ENCODE measurements at places on chromosomes 5 and 9.

GRCh38 chr5:149583394-149583793 lies 2.1 kb downstream of the ARHGEF37 start:
- DNase-seq = no peak

DNA sequence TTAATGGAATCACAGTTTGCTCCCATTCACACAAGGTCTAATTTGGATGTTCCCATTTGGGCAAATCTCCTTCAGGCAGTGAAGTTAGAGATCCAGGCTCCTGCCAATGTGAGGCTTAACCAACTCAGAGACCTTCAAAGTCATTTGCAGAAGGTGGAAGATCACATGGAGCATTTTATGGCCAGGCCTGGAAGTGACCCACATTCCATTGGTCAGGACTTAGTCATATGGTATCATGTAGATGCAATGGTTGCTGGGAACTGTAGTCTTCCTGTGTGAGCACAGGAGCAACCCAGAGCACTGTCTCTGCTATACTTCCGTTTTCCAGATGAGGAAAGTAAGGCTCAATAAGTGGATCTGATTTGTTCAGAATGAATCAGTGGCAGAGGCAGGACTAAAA lies 292.7 kb upstream of the SMARCA2 start:
- DNase-seq = no peak

- DNase-seq = no peak
These were observed 86.2 kb upstream of the HSPA9 start for GRCh38 chr5:138661291-138661960.

GRCh38 chr5:138035605-138036537 lies 3.0 kb upstream of the FAM13B start:
- no peak for DNase-seq

DNA sequence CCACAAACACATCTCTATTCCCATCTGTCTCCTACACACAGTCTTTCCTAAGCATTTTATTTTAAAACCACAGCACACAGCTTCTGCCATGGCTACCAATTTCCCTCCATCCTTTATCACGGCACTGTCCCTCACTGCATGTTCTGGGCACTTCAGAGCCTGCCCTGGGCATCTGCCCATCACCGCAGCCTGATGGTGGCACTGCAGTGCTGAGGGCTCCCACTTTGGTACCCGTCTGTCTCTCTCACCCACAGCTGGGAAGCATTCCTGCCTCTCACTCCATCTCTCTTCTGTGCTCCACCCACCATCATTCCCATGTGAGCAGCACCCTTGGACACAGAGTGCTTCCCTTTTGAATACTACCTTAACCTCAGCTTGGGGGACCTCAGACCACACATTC lies 31.7 kb downstream of the ZDHHC11 start:
- DNase-seq = no peak

GRCh38 chr9:116544896-116545295 lies 142.2 kb upstream of the TRIM32 start:
- no peak for DNase-seq

Data from stimulated activated CD4-positive, alpha-beta T cell treated with anti-CD3 and anti-CD28 coated beads, Interleukin-1b, Interleukin-23, amount 100 ng/mL, for 24 hours (primary cell).